ENCODE measurements at places on chromosomes 16 and 17. TPM values are rescaled to one million over a fixed set of nuclear protein-coding genes. Genes with fewer than 3 reads are reported as not detected.

GRCh38 chr16:58516768-58517107 is 1.4 kb downstream of the SETD6 start:
- no peak for DNase-seq

- no peak for DNase-seq
Measured at GRCh38 chr17:57264776-57265175, 8.5 kb downstream of the MSI2 start.

DNA sequence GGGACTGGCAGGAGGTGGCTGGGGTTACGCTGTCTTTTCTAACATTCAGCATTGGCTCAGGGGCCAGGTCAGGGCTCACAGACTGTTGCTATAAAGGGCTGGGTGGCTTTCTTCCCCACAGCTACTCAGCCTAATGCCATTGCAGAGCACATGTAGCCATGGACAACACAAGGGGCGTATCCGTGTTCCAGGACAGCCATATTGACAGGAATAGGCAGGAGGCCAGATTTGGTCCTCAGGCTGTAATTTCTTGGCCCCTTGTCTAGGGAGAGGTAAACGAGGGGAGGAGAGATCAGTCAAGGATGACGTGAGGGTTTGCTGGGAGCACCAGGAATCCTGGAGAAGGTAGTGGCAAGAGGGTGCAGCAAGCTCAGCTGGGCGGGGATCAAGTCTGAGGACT is 21.2 kb upstream of the MYO15B start:
- DNase-seq: no peak

DNA sequence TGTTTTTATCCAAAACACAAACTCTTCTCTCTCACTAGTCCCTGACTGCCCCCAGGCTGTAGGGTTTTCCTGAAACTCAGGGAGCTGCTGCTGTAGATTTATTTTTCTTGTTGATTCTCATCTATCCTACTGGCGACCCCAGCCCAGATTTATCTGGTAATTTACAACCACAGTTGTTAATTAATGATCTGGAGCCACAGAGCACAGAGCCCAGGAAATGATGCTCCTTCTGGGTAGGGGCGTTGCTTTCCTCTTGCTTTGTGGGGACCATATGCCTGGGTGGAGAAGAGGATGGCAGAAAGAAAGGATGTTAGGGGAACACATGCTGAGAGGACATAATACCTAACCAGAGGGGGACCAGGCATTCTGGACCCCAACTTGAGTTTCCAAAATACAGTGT is 7.4 kb upstream of the ETV4 start:
- no peak for DNase-seq

GRCh38 chr16:63461248-63461841 is 1425.1 kb upstream of the CDH8 start:
- peak; percentile 33 for DNase-seq

GRCh38 chr16:89324056-89325010 is 106.8 kb downstream of the ZNF778 start:
- DNase-seq: peak; percentile 79

GRCh38 chr16:3074860-3075522 is 9.6 kb downstream of the IL32 start:
- DNase-seq: no peak

GRCh38 chr17:42818379-42818778 is 5.7 kb downstream of the BECN1 start:
- DNase-seq: no peak

DNA sequence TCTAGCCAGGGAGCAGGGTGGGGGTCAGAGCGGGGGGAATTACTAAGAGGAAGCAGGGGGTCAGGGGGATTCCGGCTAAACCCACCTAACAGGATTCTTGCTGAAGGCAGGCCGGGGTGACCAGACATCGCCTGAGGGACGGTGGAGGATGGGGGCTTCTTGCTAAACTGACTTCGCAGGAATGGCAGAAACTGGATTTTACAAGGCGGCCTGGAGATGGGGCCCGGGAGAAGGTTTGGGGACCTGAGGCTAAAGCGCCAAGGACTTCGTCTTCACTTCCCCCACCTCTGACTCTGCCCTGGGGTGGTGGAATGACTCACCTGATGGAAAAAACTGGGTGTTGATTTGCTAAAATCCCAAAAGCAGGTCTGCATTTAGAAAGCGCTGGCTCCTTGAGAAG is 23.5 kb downstream of the LGALS3BP start:
- no peak for DNase-seq

GRCh38 chr16:8935989-8936388 is 27.7 kb downstream of the USP7 start:
- DNase-seq: no peak

- no peak for DNase-seq
Measured at GRCh38 chr17:50943575-50943933, 77.4 kb upstream of the TOB1 start.

GRCh38 chr17:20022701-20023100 is 13.5 kb downstream of the SPECC1 start:
- no peak for DNase-seq

DNA sequence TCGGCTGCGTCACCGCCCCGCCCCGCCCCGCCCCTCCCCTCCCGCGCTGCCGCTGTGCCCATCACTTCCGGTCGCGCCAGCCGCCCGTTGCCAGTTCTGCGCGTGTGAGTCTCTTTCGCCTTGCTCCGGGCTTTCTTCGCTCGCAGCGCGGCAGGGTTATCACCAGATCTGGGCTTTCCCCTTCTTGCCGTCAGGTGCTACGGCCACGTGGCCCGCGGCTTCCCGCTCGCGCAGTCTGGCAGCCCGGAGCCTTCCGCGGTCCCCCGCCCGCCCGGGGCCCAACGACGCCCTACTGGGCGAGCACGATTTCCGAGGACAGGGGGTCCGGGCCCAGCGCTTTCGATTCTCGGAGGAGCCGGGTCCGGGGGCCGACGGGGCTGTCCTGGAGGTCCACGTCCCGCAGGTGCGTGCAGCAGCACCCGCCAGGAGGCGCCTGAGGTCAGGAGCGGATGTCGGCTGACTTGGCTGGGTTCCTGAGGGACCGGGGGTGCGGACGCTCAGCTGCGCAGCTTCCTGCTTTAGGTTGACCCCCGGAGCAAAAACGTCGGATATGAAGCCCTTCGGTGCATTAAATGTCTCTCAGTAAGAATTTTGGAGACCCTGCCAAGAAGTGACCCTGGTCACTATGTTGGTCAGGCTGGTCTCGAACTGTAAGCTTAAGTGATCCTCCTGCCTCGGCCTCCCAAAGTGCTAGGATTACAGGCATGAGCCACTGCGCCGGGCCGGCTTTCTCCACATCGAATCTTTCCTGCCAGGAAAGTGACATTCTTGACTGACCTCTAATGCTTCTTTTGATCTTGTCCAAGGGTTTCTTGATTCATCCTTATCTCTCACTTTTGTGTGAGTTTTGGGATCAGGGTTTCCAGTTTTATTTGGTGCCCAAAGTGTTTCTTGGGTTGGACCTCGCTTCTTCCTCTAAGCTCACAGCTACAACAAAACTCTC is at the start of gene METTL23:
TSS of gene METTL23 (plus strand) at position 64 of the 943 bp plus-strand sequence. CDS start 2,872 bp downstream, outside the sequence.
- peak; percentile 75 for DNase-seq

DNA sequence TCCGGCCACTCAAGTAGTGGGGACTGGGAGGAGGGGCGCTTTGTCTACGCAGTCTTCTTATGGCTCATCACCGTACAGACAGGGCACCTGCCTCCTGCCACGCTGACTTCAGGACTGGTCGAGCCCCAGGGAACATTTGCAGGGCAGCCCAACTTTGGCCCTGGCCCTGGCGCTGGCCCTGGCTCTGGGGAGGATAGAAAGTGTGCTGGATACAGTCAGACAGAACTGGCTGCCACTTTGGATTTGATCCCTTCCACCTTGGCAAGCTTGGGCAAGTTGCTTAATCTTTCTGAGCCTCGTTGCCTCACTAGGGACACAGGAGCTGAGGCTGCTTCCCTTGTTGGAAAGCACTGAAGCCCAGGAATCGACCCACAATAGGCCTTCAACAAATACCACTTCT is 13.6 kb downstream of the LGALS9 start:
- peak; percentile 61 for DNase-seq

- no peak for DNase-seq
Measured at GRCh38 chr17:68198931-68199836, 48.7 kb upstream of the AMZ2 start.

- DNase-seq: no peak
Measured at GRCh38 chr16:73021866-73022495, 25.9 kb downstream of the ZFHX3 start.

GRCh38 chr17:80616705-80617104 is 72.1 kb downstream of the RPTOR start:
- DNase-seq: no peak

- DNase-seq: no peak
Measured at GRCh38 chr17:36575028-36575427, 16.7 kb upstream of the DHRS11 start.

- peak; percentile 69 for DNase-seq
Measured at GRCh38 chr16:87457061-87457611, 35.7 kb downstream of the ZCCHC14 start.

- DNase-seq: no peak
Measured at GRCh38 chr17:17609121-17609520, 17.6 kb upstream of the PEMT start.

DNA sequence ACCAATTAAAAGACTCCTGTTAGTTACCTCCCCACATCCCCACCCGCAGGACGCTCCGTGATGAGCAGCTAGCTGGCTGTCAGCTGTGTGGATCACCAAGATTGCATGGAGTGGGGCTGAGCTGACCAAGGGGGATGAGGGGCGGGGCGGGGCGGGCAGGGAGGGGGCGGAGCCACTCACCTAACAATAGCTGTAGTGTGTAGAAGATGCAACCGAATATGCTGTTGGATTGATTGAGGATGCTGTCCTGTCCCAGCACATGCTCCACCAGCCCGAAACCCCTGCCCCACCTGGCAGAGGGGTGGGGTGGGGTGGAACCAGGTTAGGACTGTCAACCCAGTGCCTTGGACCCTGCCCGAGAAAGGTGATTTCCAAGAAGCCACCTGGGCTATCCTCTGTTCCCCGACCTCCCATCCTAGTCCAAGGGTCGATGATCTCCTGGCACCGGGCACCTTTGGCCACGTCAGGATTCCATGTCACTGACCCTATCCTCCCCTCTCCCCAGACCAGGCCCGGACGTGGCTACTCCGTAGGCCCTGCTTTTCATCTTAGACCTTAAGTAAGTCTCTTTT is 1.4 kb downstream of the VKORC1 start:
- no peak for DNase-seq

The MYOCD gene
- total RNA-seq: 0.16 TPM

The HIC1 gene
- 36.4 TPM for total RNA-seq

The RDM1 gene
- total RNA-seq: not detected

The ACSM2B gene
- total RNA-seq: not detected

The TBX4 gene
- not detected for total RNA-seq

The GAST gene
- not detected for total RNA-seq

The ADCY9 gene
- total RNA-seq: 11.2 TPM

The NOL3 gene
- total RNA-seq: 10.1 TPM

The ALDH3A1 gene
- not detected for total RNA-seq

All from fibroblast of the aortic adventitia (primary cell).